Anterior cingulate cortex (tissue), 58 donors: ENCODE measurements at places on chromosomes 2 and 18.

DNA sequence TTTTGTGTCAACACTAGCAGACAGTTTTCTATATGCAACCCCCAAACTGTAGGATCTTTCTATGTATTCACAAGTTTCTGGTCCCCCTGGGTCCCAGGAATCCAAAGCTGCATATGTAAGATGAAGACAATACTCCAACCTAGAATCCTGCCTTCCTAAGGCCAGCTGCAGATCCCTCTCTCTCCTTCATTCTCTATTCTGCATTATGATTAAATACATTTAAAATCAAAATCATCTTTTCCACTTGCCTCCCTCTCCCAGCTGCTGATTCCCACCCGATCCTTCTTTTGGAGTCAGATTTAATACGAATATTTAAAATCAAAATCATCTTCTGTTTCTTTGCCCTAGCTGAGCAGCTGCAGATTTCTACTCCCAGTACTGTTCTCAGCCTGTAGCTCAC, 783.0 kb upstream of the ZEB2 start:
- DNase-seq, result no peak

- no peak for DNase-seq
Measured at GRCh38 chr18:51074605-51075004, 44.6 kb downstream of the SMAD4 start.

DNA sequence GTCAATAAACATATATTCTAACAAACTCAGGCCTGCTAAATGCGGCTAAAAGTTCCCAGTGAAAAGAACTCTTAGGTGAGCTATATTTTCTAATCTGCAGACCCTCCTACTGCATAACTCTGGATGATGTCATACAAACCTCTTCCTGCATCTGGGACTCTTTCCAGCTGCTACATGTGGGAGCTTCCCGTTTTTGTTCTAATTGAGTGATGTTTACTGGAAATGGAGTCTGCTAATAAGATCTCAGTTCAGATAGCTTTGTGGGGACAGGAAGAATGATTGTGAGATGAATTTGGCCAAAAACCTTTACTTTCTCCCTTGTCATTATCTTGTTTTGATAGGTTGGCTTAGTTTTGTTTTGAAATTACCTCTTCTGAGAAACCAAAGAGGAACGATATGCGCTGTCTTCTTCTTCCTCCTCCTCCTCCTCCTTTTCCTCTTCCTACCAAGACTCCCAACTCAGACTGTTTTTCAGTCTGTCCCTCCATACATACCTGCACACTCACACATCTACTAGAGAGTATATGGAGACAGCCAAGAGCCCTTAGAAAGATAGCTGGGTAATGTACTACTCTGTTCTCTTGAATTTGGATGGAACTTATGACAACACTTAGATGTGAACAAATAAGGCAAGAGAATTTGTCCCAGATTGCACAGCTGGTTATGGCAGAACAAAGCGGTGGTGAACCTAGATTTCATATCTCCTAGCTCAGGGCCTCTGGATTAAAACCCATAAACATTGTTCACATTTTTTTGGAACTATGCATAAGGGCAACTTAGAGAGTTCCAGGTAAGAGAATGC, 39.8 kb upstream of the AAK1 start:
- DNase-seq, result no peak

- no peak for DNase-seq
Measured at GRCh38 chr18:3683483-3683882, 233.5 kb downstream of the TGIF1 start.

DNA sequence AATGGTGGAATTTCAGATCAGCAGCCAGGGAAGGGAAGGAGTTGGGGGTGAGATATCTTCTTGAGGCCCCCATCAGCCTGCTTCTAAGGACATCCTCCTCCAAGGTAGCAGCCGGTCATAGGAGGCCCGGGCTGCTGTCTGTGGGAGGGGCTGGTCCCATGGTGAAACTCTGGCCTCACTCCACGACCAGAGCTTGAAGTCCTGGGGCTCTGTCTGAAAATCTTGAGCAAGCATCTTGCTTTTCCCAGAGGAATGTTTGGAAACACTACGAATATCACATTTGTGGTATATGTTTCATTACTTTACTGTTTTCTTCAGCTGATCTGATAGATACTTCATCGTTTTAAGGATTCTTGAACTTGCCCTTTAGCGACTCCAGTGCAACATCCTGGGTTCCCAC, 103.7 kb downstream of the CTAGE1 start:
- no peak for DNase-seq

GRCh38 chr2:207483477-207483876, 46.3 kb upstream of the CREB1 start:
- no peak for DNase-seq

DNA sequence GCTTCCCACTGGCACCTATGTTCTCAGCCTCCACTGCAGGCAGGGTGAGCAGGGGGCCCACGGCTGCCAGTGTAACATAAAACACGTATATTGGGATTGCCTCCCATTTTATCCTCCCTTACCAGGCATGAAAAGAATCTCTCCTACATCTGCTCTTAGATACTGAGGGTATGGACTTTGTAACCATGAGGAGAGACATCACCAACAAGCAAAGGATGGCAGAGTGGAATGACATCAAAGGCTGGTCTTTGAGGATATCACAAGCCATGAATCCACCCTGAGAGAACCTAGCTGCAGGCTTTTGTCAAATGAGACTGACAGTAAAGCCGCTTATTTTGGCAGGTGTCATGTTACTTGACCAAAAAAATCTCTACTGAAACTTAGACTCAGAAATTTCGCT, 7.4 kb downstream of the NPHP1 start:
- no peak for DNase-seq
